ENCODE measurements at places on chromosomes 2 and 18. TPM values are rescaled to one million over a fixed set of nuclear protein-coding genes. Genes with fewer than 3 reads are reported as not detected.

DNA sequence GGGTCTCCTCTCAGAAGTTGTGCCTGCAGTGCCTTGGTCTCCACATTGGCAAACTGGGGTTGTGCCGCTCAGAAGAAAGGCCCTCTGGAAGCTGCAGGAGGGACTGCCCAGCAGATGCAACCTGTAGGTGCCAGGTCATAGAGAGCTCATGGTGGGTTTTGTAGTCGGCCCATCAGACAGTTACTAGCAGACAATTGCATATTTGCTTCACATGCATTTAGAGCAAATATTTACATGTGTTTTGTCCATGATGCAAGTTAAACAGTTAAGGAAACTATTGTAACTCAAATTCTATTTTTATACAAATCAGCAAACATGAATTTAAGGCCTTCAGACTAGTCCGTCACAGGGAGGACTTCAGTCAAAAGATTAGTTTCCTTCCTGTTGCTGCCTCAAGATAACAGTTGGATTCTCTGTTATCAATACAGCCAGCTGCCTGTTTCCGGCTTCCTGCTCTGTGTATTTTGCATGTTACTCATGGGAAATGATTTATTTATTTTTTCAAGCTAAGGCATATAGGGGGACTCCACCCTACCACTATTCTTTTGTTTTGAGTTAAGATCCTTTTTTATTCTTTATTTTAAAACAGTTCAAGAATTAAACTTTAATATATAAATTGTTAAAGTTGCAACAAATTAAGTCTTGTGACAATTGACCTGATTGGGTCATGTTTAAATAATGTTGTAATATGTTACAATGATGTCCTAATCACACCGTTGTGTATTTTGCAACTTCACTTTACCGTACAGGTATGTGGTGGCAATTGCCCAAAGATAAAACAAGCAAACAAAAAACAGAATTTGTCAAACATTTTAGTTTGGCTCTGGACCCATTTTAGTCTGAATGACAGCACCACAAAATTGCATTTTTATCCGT lies 133.5 kb downstream of the SPTBN1 start:
- no peak for DNase-seq

LRP2 gene
- 0.23 TPM for total RNA-seq

GRCh38 chr2:86807133-86807467 lies 16.4 kb upstream of the CD8A start:
- no peak for DNase-seq

- no peak for DNase-seq
Observed at GRCh38 chr2:55590810-55591440, 26.5 kb downstream of the PPP4R3B start.

DNA sequence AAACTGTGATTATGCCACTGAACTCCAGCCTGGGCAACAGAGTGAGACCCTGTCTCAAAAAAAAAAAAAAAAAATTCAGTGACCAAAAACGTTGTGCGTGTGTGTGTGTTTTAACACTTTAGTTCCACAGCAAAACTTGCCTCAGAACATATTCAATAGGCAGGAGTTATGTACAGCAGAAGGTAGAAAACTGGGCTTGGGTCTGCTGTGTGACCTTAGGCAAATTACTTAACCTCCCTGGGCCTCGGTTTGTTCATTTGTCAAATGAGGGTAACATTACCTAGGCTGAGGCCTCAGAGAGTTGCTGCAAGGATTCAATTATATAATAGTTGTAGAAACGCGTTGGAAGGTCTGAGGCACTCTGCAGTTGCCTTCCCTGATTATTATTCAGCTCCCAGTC lies 10.3 kb upstream of the SCG2 start:
- no peak for DNase-seq
